ENCODE measurements at places on chromosomes 5 and 9.

GRCh38 chr5:78638423-78638822, 10.1 kb downstream of the LHFPL2 start:
- no peak for DNase-seq

DNA sequence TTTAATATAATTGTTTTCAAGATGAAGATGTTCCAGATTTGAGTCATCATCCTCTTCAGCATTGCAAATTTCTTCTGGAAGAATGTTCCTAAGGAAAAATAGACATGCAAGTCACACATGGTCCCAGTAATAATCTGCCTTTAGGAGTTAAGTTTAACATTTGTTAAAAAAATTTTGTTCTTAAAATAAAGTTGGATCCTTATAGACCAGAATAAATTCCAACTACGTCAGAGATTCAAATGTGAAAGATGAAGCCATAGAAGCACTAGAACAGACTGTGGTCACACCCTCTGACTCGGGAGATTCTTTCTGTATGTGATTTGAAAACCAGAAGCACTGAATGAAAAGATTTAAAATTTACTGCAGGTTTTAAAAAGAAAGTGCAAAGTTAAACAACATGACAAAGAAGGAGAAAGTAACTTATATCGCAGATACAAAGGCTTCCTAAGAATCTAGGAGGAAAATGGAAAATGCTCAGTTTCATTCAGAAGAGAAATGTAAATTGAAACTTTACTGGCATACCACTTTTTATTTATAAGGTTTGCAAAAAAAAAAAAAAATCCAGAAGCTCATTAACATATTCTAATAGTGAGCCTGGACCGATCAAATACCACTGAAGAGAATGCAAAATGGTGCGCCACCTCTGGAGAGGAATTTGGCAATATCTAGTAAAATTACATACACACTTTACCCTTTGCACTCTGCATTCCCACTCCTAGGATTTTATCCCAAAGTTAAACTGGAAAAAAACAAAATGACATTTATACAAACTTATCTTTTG, 14.3 kb upstream of the ASPN start:
- DNase-seq: no peak

DNA sequence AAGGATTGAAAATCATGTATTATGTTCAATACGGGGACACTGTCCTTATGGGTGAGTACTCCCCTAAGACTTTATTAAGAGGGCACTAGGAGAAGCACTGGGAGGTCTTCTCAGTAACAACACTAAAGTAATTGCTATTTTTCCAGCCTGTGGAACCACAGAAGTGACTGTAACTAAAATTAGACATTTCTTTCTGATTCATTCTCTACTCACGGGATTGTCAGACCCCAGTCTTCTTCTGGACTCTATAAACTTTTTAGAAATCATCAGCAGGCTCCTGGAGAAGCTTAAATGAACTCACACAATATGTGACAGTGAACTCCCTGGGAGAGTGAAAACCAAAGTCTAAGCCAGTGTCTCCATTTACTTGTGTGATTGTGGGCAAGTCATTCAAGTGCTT, 14.5 kb downstream of the TLR4 start:
- DNase-seq: no peak

- DNase-seq: no peak
These were observed 235.8 kb upstream of the VLDLR start for GRCh38 chr9:2385746-2386145.

All from stimulated activated CD4-positive, alpha-beta T cell treated with anti-CD3 and anti-CD28 coated beads, Interleukin-1b, Interleukin-23, amount 100 ng/mL, for 1 hour (primary cell).